Stimulated activated CD4-positive, alpha-beta T cell treated with anti-CD3 and anti-CD28 coated beads, Interleukin-1b, Interleukin-23, amount 100 ng/mL, for 4 hours (primary cell): ENCODE measurements at places on chromosomes 2 and 18.

DNA sequence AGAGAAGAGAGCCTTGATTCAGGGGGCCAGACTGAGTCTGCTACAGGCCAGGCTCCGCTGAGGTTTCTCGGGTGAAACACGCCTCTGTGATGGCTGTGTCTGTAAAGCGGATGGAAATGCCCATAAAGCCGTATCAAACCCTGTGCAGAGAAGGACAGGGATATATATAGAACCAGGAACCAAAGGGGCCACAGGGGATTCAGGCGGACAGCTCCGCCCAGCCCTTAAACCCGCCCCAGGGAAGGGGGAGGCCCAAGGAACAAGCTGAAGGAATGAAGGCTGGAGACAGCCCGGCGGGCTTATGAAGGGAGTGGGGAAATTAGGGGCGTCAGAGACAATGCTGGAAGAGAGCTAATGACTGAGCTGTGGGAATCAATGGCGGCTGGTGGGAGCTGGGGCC is 42.1 kb downstream of the NHEJ1 start:
- DNase-seq, result no peak

GRCh38 chr2:149747456-149747855 is 159.9 kb upstream of the MMADHC start:
- no peak for DNase-seq

- DNase-seq, result no peak
Observed at GRCh38 chr18:60596928-60597327, 224.4 kb upstream of the MC4R start.

DNA sequence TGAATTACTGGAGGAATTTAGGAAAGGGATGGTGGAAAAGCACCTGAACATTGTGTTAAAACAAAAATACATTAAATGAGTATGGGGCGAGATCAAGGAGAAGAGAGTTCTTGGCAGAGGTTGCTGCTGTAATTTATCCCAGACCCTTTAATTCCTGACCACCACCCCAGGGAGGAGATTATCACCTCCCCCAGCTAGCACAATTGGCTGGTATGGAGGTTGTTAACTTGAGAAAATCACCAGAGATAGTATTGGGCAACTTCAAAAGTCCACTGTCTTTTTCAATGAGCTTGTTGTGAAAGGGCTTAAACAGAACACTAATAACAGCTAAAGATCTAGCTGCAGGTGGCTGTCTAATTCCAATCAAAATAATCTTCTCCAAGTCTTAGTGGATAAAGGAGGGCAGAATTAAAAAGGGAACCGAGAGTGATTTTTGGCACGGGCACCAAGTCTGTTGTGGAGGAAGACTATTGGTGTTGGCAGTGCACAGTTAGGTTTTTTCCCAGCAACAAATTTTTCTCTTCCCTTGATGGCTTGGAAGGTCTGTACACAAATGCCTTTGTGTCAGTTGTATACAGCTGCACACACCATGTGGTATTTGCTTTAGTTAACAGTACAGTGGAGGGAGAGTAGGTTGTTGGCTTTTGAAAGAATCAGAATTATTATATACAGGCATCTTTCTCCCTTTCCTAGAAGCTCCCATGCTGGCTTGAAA is 289.5 kb downstream of the SLC4A3 start:
- no peak for DNase-seq

- DNase-seq, result no peak
Observed at GRCh38 chr18:59932401-59932800, 32.6 kb downstream of the PMAIP1 start.

GRCh38 chr18:56030060-56030459 is 442.1 kb upstream of the TCF4 start:
- no peak for DNase-seq

GRCh38 chr2:160928854-160929301 is 231.3 kb upstream of the TANK start:
- DNase-seq, result no peak

DNA sequence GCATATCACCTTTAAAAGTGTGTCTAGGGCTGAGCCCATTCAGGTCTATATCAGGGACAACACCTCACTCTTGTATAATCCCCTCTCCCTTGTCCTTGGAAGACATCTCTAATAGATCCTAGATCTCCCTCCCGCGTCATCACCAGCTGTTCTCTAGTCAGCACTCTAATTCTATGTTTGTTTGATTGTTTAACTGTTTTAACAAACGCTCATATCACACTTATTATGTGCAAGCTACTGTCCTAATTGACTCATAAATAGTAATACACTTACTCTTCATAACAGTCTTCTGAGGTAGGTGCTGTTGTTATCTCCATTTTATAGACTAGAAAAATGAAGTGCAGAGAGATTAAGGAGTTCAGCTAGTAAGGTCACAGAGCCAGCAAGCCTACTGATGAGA is 1.6 kb upstream of the ERMN start:
- no peak for DNase-seq

GRCh38 chr2:85243101-85244072 is 84.4 kb downstream of the TGOLN2 start:
- no peak for DNase-seq

GRCh38 chr18:75158465-75159237 is 50.3 kb downstream of the PTGR3 start:
- no peak for DNase-seq

GRCh38 chr2:42865884-42866881 is 73.8 kb upstream of the HAAO start:
- DNase-seq, result no peak

GRCh38 chr2:240368781-240369331 is 66.6 kb upstream of the GPC1 start:
- DNase-seq, result no peak

DNA sequence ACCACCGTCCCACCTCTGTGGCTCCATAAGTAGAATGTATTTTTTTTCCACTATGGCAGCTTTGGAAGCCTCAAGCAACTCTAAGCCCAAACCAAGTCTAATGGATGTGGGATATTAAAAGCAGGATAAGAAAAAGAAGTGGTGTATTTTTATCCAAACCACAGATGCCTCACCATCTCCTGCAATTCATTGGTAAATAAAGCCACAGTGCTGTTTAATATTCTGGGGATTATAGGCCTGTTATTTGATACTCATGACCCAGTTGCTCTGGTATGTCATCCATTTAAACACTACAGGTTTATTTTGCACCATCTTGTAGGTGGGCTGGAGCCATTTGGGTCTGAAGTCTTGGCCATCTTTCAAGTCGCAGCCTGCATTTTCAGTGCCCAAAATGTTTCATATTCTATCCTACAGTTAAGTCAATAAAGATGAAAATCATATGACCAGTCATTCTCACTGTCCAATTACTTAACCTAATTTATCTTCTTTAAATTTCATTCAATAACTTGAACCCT is 279.5 kb upstream of the EPHA4 start:
- DNase-seq, result no peak

- no peak for DNase-seq
Observed at GRCh38 chr2:228131833-228132232, 49.7 kb downstream of the SPHKAP start.

- DNase-seq, result peak; percentile 62
Observed at GRCh38 chr18:24138789-24139616, at the start of gene CABYR. CABYR (plus strand) TSS chr18:24139062; CDS start chr18:24143115, 4,053 bp downstream.

- no peak for DNase-seq
Observed at GRCh38 chr2:157497638-157498314, 53.9 kb upstream of the CYTIP start.

- DNase-seq, result no peak
Observed at GRCh38 chr2:74646834-74647482, 1.2 kb downstream of the M1AP start.

DNA sequence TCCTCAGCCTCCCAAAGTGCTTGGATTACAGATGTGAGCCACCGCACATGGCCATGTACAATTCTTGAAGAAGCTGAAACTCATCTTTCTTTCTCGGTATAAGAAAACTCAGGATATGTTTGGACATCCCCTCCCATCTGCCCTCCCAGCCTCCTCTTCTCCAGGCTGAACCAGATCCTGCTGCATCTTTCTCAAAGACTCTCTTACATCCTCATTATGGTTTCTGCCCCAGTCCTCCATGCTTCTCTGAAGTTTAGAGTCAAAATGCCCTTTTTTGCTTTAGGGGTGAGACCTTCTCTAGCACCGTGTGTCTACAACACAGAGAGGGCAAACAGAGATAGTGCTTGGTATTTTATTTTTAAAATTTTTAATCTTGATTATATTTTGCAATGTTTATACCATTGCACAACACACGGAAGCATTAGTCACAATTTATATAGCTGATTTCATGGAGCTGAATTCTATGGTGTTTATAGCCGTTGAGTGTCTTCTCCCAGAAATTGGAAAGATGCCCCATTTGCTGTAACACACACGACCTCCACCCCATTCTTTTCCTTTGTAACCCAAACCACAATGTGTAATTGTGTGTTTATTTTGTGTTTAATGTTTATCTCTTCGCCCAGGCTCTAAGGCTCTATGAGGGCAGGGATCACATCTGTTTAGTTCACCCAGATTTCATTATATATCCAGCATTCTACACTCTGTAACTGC is 206.0 kb upstream of the TNP1 start:
- DNase-seq, result no peak

- no peak for DNase-seq
Observed at GRCh38 chr2:78890935-78891334, 134.6 kb upstream of the REG3G start.

DNA sequence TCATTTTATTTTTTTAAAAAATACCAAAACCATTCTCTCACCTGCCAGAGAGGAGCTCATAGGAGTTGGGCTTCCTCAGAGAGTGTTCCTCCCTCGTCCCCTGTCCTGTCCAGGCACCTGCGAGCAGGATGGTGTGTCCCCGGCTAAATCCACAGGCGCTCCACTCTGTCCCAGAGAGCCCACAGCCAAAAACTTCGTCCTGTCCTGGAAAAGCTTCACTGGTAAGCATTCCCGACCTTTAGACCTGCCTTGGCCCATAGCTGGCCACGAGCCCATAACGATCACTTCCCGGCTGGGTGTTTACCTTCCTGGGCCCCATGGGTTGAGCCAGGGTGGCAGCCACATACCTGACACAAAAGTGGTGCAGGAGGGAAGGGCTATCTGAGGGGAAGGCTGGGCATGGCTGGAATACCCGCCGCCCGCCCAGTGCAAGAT is at the start of gene NGEF:
NGEF (minus strand) TSS at position 230 of the 435 bp plus-strand sequence. CDS start 38,366 bp downstream, outside the sequence.
- DNase-seq, result no peak

DNA sequence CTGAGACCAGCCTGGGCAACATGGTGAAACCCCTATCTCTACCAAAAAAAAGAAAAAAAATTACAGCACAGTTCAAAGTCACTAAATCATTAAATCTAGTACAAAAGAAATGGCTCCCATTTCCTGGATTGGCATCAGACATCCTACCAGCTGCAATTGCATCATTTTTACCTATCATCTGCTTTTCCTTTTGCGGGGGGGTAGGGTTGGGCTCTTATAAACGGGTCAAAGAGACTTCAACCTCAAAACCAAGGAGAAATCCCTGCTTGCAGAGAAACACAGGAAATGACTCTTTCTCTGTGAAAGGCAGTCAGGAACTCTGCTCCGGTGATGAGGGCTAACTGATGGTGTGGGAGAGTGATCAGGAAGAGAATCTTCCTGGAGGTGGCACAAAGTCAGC is 45.3 kb upstream of the RFX8 start:
- DNase-seq, result no peak

DNA sequence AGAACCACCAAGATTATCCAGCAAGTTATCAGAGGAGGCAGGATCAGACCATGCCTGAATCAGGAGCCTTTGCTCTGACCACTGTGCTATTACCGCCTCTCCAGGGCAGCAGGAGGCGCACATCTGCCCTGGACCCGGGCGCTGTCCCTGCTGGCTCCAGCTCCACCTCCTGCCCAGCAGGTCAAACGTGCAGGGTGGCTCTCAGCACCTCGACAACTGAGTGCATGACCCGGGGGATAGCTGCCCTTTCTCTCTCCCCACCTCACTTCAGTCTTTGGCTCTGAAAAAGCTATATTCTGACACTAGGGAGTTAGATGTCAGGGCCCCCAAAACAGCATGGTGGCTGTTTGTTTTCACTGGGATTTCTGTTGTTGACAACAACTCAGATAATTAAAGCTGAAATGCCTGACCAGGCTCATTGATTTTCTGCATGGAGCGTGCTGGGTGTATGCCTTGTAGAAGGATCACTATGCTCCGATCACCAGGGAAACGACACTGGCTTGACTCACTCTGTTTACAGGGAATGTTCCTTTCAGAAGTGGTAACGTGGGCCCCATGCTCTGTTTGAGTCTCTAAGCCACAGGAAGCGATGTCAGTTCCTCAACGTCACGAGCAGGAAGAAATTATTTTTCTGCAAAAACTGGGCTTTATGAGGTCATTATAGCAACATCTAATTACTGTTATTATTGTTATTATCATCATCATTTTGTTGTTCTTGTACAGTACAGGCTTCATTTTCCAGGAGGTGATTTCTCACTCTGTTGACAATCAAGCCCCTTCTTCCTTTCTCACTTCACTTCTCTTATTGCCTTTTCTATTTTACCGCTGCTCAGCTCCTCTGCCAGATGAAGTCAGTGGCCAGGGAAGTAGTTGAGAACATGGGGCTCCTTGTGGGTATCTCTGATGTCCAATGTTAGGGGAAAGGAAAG is 125.6 kb downstream of the PLB1 start:
- peak; percentile 45 for DNase-seq

DNA sequence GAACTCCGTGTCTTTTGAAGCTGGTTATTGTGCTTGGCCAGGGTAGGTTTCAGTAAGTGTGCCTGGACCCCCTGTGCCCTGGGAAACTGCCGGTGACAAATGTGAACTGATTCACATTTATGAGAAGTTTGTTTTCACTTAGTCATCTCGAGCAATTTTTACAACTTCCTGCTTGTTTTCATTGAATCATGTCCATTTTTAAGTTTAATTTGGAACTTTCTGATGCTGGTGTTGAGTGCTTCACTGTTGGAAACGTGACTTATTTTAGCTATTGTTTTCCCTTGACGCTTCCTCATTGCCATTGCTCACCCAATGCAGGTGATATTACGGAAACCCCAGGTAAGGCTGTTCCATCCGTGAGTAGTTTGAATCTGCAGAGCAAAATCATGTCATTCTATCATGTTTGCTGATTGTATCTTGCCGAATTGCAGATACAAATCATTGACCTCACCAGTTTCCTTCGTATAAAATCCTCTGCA is 97.2 kb downstream of the RTN4 start:
- no peak for DNase-seq

DNA sequence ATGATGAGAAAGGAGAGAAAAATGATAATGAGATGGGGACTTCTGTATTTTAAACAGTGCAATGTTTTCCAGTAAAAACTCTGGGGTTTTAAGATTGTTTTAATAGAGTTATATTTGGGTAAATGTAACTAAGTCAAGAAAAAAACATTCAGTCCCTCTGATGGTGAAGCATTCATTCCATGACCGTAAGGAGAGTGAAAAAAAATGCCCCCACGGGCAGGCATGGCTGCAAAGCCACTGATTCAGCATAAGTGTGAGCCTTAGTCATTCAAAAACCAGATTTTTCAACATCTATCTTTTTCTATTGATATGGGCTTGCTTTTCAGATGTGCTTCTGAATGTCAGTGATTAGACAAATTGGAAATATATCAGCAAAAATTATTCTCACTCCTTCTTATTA is 957.8 kb downstream of the SLC4A3 start:
- no peak for DNase-seq

- DNase-seq, result no peak
Observed at GRCh38 chr2:179348906-179349305, 84.3 kb upstream of the SESTD1 start.
